ENCODE measurements at places on chromosomes 1 and 21. TPM values are rescaled to one million over a fixed set of nuclear protein-coding genes. Genes with fewer than 3 reads are reported as not detected.

Gene SPRR2F
- not detected for total RNA-seq

Gene ANGPTL3
- 3.5 TPM for total RNA-seq

Gene CLDN19
- total RNA-seq, result not detected

Gene GABRD
- not detected for total RNA-seq

Gene TP73
- not detected for total RNA-seq

Gene SEMA6C
- total RNA-seq, result 8.1 TPM

- no peak overlapping the region for H3K4me3 ChIP-seq
- no peak overlapping the region for H3K27ac ChIP-seq
- H3K4me1 ChIP-seq, result peaks cover 14% of the 10 kb centered on the region
- no peaks in the 10 kb centered on the region for H3K27me3 ChIP-seq
Observed at GRCh38 chr1:43438953-43439581, 14.7 kb downstream of the HYI start.

DNA sequence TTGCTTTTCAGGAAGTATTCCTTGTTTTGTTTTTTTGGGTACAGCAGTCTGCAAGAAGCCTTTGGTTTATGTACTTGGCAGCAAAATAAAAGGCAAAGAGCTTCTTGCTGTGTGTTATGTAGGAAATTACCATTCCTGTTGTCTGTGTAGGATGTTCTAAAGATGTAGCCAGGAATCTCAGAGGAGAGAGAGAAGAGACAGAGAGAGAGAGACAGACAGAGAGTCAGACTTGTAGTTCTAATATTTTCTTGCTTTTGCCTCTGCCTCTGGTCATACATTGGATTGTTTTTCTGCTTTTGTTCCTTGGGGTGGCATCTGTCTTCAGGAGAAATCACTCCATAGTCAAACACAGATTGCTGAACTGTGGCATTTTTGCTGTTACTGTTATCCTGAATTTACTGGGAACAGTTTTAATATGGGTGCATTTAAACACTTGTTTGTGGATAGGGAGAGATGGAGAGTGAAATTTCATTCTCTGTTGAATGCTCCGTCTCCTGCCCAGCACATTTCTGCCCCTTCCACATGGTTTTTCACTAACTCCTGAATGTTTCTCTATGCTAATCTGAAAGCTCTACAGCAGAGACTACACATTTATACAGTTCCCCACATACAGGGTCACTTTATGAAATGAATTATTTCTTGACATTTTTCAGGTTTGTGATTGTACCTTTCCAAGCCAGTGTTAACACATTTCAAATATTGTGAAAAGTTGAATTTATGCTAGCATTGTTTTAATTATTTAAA lies 49.8 kb downstream of the POU2F1 start:
- H3K4me1 ChIP-seq, result peaks cover 17% of the 10 kb centered on the region
- no peak overlapping the region for H3K27ac ChIP-seq
- H3K36me3 ChIP-seq, result no peaks in the 10 kb centered on the region
- H3K4me3 ChIP-seq, result no peak overlapping the region
- no peaks in the 10 kb centered on the region for H3K27me3 ChIP-seq

DNA sequence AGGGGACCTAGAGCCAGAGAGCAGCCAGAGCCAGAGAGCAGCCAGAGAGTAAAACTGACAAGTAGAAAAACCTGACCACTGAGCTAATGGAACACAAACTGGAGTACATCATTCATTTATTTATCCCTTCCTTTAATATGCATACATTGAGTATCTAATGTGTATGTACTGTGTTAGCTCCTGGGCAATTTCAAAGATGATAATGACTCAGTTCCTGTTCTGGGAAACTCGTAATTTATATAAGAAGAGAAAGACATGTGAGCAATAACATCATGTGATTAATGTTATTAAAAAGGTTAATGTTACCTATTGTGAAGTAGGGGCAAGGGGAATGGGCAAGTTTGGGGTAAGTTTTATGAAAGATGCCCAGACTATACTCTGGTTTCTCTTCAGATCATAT lies 199.9 kb downstream of the TNR start:
- no peaks in the 10 kb centered on the region for H3K36me3 ChIP-seq
- no peak overlapping the region for H3K27ac ChIP-seq
- no peak overlapping the region for H3K4me3 ChIP-seq
- H3K27me3 ChIP-seq, result no peaks in the 10 kb centered on the region
- DNase-seq, result no peak

- H3K27ac ChIP-seq, result no peak overlapping the region
- H3K36me3 ChIP-seq, result no peaks in the 10 kb centered on the region
- no peaks in the 10 kb centered on the region for H3K27me3 ChIP-seq
- no peak for DNase-seq
Observed at GRCh38 chr1:170064821-170065220, 9.7 kb downstream of the KIFAP3 start.

- no peak overlapping the region for H3K27ac ChIP-seq
- H3K4me3 ChIP-seq, result no peak overlapping the region
- H3K27me3 ChIP-seq, result peaks cover 5% of the 10 kb centered on the region
- H3K36me3 ChIP-seq, result no peaks in the 10 kb centered on the region
Observed at GRCh38 chr1:232334811-232335210, 295.1 kb downstream of the SIPA1L2 start.

DNA sequence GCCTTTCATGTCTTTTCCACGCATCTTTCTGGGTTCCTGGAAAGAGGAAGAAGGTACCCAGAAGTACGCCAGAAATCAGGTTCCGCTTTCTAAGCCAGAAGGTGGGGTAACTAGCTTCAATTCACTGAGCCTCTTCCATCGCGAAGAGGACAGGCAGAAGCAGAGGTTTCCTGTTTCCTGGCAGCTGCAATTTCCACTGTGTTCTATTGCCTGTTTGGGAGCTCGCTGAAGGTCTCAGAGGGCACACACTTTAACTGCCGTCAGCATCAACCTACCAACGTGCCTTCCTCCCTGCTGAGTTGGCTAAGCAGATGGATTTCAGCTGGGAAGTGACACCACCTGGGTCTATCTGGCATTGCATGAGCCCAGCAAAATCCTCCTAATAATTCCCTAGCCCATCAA lies 10.0 kb downstream of the NCF2 start:
- H3K27me3 ChIP-seq, result no peaks in the 10 kb centered on the region
- H3K36me3 ChIP-seq, result no peaks in the 10 kb centered on the region
- H3K4me3 ChIP-seq, result no peak overlapping the region
- H3K4me1 ChIP-seq, result no peaks in the 10 kb centered on the region
- no peak for DNase-seq

DNA sequence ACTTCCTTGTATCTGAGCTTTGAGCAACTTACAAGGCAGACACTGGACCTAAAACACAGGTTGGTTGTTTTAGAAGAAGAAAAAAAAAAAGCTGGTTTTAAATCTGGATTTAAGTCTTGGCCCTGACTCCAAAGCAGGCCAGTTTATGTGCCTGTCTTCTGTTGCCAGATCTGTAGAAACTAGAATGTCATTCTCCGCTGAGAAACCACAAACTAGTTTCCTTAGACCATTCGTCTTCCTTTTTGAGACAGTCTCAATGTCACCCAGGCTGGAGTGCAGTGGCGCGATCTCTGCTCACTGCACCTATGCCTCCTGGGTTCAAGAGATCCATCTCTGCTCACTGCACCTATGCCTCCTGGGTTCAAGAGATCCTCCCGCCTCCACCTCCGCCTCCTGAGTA lies 33.9 kb downstream of the APP start:
- no peak overlapping the region for H3K27ac ChIP-seq
- H3K27me3 ChIP-seq, result no peaks in the 10 kb centered on the region
- H3K36me3 ChIP-seq, result no peaks in the 10 kb centered on the region
- H3K4me1 ChIP-seq, result peaks cover 21% of the 10 kb centered on the region
- no peak overlapping the region for H3K4me3 ChIP-seq

- DNase-seq, result no peak
- peak overlapping the region; percentile 72 for H3K27ac ChIP-seq
- no peak overlapping the region for H3K4me3 ChIP-seq
- H3K36me3 ChIP-seq, result no peaks in the 10 kb centered on the region
- H3K4me1 ChIP-seq, result peaks cover 32% of the 10 kb centered on the region
Observed at GRCh38 chr1:183096894-183097293, 73.7 kb downstream of the LAMC1 start.

GRCh38 chr1:113388621-113389358 lies 1.5 kb upstream of the MAGI3 start:
- no peaks in the 10 kb centered on the region for H3K27me3 ChIP-seq
- H3K36me3 ChIP-seq, result no peaks in the 10 kb centered on the region
- peak overlapping the region; percentile 94 for H3K4me3 ChIP-seq
- DNase-seq, result peak; percentile 53
- H3K4me1 ChIP-seq, result peaks cover 25% of the 10 kb centered on the region

- H3K4me1 ChIP-seq, result peaks cover 31% of the 10 kb centered on the region
- H3K27me3 ChIP-seq, result no peaks in the 10 kb centered on the region
- H3K36me3 ChIP-seq, result peaks cover 59% of the 10 kb centered on the region
- peak; percentile 81 for DNase-seq
Observed at GRCh38 chr1:154961207-154962155, at the start of gene PYGO2. Gene PYGO2 (minus strand): TSS chr1:154961782. CDS start chr1:154961576, 206 bp downstream.

DNA sequence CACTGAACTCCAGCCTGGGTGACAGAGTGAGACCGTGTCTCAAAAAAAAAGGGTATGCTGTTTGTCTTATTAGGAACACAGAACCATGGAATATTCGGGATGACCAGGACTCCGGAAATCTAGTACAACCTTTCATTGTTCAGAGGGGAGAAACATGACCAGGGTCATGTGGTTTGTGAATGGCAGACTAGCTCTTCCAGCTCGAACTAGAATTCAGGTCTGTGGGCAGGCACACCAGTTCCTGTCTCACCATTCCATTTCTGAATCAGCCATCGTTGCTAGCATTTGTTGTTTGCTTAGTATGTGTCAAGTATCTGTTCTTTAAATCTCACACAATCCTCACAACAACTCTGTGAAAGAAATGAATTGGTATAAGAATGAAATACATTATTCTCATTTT lies 50.9 kb downstream of the MDM4 start:
- H3K4me3 ChIP-seq, result no peak overlapping the region
- no peaks in the 10 kb centered on the region for H3K27me3 ChIP-seq
- H3K4me1 ChIP-seq, result peaks cover 20% of the 10 kb centered on the region
- peaks cover 43% of the 10 kb centered on the region for H3K36me3 ChIP-seq
- H3K27ac ChIP-seq, result no peak overlapping the region
- DNase-seq, result no peak

- no peaks in the 10 kb centered on the region for H3K27me3 ChIP-seq
- H3K4me3 ChIP-seq, result no peak overlapping the region
- no peak for DNase-seq
- H3K36me3 ChIP-seq, result peaks cover 95% of the 10 kb centered on the region
- H3K4me1 ChIP-seq, result no peaks in the 10 kb centered on the region
Observed at GRCh38 chr1:203818399-203818798, 23.0 kb downstream of the ZBED6 start.
